GM12865 (cell line): ENCODE measurements at places on chromosomes 1 and 21.

GRCh38 chr1:42576935-42577334 is 81.3 kb upstream of the PPIH start:
- DNase-seq, result no peak

- no peak for DNase-seq
These were observed 79.6 kb downstream of the ZC3H11B start for GRCh38 chr1:219533280-219533679.

DNA sequence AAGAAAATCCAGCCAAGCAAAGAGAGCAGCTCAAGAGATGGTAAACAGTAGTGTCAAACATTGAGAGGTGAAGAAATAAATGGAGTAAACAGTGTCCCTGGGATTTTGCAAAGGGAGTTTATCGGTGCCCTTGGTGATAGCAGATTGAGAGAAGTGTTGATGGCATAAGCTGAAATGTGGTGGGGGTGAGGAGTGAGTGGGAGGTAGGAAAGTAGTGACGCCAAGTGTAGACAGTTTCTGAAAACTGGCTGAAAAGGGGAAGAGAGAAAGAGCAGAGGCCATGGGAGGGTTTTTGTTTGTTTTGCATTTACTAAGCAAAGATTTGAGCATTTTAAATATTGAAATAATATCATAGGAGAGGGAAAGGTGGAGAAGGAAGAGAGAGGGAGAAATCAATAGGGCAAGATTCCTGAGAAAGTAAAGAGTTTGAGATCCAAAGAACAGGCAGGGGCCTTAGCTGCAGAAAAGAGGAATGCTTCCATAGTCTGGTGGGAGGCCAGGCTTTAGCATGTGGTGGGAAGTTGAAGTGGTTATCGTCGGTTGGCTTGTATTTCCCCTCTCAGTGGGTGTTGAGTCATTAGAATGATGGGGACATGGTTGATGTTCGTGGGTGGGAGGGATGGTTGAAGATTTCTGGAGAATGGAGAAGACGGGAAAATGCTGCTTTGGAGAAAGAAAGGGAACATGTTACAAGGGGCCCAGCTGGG is 26.8 kb upstream of the RASAL2 start:
- peak; percentile 40 for DNase-seq

DNA sequence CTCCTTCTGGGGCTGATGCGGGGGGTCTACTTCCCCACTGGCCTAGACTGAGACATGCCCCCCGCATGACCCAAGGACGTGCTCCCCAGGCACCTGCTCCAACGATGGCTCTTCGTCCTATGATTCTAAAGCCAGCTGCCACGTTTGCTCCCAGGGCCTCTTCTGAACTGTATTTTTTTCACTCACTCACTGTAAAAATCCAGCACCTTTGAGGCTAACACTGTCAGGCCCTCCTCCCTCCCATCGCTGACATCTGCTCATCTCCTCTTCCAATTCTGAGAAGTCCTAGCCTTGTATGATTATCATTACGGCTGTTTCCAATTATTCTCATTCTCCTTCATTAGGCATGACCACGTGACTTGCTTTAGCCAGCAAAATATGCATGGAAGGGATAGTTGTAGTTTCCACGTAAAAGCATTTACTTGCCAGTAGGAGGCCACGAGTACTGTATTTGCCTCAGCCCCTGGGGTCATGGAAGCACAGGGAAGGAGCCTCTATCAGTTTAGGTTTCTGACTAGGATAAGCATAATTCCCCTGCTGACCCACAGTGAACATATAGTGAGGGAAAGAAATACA is 19.1 kb upstream of the EDN2 start:
- DNase-seq, result no peak

- no peak for DNase-seq
These were observed 16.3 kb downstream of the VPS45 start for GRCh38 chr1:150083907-150084306.

GRCh38 chr1:13517193-13517812 is 3.5 kb upstream of the LRRC38 start:
- DNase-seq, result no peak

DNA sequence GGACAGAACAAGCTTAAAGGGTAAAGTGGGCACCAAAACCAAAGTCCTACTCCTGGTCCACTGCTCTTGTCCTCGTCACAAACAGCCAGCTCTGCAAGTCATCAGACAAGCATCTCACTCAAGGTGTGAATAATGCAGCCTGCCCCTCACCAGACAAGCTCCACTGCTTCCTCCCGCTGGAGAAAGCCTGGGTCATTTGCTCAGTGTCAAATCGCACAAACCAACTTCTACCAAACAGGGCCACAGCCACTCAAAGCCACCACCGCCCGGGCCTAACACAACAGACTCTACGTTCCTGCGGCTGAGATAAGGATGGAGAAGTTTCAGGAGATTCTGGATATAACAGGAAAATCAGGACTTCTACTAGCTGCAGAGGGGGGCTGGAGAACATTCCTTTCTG is 3.3 kb downstream of the SSBP3 start:
- DNase-seq, result no peak

GRCh38 chr21:37357691-37358090 is 8.9 kb upstream of the DYRK1A start:
- no peak for DNase-seq

DNA sequence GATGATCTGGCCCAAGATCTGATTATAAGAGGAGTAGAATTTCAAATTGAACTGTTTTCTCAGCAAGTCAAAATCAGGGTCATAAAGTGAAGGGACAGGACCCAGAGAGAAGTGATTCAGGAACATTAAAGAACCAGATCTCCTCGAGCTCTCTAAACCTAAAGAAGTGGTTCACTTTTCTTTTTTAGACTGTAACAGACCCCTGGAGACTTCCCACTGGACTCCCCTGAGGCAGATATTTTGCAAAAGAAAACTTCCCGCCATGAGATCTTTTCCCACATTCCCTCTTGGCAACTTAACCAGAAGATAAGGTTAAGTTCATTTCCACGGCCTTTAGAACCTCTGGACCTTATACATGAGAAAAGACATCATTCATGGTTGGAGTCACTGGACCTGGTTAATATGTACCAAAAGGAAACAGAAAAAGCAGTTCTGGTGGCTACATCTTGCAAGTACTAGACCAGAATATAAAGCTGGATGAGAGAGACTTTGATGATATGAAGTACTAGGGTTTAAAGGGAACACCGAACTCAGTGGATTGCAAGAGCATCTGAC is 1061.4 kb downstream of the MRPL39 start:
- DNase-seq, result no peak

DNA sequence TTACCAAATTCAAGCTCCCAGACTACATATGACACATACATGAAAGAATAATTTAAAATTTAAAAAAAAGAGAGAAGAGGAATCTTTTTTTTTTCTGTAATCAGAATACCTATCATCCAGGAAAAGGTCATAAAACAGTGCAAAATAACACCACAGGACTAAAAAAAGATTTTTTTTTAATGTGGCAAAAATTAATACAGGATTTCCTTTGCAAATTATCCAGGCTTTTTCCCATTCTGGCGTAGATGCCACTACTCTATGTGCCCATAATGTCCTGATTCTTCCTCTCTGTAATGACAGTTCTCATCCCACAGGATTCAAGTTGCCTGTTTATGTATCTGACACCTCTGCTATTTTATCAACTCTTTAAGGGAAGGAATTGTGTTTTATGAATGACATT is 429.6 kb downstream of the SMYD3 start:
- no peak for DNase-seq

DNA sequence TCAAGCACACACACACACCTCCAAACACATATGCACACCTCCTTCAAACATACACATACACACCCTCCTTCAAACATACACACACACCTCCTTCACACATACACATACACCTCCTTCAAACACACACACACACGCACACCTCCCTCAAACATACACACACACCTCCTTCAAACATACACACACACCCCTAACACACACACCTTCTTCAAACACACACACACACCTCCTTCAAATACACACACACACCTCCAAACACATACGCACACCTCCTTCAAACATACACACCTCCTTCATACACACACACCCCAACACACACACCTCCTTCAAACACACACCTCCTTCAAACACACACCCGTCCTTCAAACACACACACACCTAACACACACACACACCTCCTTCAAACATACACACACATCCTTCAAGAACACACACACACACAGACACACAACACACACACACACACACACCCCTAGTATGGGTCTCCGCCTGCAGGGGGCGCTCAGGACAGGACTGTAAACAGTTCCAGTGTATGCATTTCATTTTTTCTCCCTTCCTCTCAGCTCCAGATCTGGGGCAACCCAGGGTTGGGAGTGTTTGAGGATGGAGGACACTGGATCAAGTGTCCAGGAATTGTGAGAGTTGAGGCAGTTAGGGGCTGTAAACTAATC is 12.1 kb downstream of the LGR6 start:
- no peak for DNase-seq

DNA sequence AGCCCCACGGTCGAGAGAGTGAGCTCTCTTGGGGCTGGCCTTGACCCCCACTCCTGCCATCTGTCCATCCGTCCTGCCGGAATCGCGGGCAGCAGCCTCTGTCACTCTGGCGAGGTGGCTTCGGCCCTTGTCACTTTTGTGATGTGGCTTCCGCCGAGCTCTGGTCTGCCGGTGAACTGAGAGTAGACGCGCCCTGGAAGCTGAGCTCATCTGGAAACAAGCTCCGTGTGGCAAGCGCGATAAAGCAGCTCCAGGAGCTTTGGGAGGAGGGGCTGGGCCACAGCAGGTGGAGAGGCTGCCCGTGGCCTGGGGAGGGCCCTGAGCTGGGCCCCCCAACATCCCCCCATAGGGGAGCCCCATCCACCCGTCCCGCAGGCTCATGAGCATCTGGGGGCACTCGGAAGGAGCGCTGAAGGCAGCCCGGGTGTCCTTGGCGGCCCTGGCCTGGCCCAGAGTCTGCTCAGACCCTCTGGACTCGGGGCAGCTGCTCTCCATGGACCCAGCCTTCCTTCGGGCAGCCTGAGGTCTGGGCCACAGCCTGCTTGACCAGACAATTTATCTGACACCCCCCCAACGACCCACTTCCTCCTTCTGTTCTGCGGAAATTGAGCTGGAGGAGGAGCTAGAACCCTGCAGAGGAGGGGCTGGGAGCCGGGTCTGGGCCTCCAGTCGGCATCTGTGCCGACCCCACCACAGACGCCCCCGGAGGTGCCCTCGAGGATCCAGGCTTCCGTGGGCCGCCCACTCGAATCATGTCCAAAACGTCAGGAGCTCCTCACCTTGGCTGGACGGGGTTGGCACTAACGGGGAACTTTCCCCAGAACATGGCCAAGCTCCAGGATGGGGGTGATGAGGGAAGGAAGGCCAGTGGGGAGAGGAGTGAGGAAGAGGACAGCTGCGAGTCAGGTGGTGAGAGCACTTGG is 59.1 kb downstream of the SLC19A1 start:
- no peak for DNase-seq

GRCh38 chr1:172818841-172819527 is 160.1 kb downstream of the FASLG start:
- peak; percentile 97 for DNase-seq

- DNase-seq, result no peak
These were observed 53.9 kb downstream of the MT1HL1 start for GRCh38 chr1:236950365-236950764.

GRCh38 chr1:59670662-59671061 is 144.1 kb upstream of the HOOK1 start:
- no peak for DNase-seq

- no peak for DNase-seq
These were observed 2.1 kb downstream of the TTC39A start for GRCh38 chr1:51328279-51328678.

DNA sequence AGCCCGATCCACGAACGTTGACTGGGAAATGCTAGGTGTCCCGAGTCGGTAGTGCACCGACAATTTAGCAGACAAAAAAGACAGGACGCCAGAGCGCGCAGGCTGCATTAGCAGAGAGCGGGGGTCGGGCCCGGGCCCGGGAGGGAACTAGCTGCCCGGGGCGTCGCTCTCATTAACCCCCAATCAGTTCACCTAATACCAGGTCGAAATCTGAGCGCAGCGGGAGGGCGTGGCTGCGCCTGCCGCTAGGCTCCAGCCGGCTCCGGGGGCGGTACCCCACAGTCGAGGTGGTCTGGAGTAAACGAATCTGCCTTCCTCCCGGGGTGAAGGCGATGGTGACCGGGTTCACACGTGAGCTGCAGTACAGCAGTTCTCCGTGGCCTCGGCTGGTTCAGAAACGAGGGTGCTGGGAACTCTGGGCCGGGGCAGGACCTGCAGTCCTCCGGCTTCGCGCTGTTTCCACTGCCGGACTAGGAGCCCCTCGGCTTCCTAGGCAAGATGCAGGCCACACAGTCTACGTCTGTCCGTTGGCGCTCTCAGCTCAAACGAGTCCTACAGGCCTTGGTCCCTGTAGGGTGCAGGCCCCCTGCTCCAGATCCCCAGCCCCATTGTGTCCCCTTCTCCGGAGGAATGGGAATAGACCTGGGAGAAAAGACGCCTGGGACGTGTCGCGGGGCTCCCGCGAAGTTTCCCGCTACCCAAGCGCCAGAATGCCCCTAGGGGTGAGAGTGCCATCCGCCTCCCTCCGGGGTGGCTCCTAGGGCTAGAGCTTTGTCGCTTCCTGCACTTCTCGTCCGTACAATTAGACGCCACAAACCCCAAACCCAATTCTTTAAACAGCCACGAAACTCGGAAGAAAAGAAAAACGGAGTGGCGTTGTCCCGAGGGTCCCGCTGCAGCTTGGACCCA is 2.0 kb downstream of the GFI1 start:
- DNase-seq, result peak; percentile 82

DNA sequence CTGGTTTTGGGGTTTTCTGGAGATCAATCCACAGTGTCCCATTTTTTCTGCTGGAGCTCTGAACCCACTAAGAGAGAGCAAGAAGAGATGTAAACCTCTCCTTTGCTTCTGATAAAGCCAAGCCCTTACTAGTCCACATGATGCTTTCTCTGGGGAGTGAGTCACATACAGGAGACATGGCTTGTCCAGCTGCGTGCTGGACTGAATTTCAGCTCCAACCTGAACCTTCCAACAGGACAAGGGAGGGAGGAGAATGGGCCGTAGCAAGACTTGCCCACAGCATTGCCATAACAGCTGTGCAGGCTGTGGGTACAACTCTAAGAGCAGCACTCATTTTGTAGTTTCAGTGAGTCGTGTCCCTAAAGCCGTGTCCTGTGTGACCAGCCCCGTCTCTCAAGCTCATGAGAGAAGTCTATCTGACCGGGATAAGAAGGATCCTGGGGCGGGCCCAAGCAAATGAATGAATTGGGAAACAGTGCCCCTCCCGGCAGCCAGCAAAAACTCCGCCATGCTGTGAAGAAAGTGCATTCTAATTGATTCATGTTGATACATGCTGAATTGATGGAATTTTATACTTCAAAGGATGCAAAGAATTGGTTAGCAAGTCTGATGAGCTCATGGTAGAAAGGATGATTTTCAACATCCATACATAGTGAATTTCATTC is 195.2 kb downstream of the GABPA start:
- no peak for DNase-seq

DNA sequence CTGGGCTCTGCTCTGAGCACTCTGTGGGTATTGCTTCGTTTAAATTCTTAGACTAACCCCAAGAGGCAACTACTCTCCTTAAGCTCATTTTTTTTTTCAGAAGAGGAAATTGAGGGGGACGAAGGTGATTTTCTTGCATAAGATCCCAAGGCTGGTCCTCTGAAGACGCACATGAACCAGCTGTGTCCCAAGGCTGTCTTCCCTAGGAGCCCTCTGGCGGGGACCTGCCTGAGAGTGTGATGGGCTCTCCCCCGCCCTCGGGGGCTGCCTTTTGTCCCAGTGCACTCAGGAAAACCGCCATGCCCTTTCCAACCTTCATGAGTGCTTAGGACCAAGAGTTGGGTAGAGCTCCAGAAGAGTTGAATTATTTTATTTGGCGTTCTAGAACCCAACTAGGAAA is 21.7 kb downstream of the UMODL1 start:
- DNase-seq, result no peak
